Germinal center (tissue), 1 donor: ENCODE measurements at places on chromosomes 7 and 10.
A peak's percentile ranks its signal among the peaks of the same experiment; 100 is the strongest.

DNA sequence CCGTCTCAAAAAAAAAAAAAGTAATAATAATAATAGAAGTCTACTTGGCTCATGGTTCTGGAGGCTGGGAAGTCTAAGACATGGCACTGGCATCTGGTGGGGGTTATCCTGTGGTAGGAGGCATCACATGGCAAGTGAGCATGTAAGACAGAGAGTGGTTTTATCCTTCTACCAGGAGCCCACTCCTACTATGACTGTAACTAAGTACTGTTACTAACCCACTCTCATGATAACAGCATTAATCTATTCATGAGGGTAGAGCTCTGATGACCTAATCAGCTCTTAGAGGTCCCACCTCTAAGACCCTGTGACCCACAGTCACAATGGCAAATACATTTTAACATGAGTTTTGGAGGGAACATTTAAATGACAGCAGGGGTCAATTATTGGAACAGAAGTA lies 43.3 kb upstream of the NRF1 start:
- no peak for DNase-seq

DNA sequence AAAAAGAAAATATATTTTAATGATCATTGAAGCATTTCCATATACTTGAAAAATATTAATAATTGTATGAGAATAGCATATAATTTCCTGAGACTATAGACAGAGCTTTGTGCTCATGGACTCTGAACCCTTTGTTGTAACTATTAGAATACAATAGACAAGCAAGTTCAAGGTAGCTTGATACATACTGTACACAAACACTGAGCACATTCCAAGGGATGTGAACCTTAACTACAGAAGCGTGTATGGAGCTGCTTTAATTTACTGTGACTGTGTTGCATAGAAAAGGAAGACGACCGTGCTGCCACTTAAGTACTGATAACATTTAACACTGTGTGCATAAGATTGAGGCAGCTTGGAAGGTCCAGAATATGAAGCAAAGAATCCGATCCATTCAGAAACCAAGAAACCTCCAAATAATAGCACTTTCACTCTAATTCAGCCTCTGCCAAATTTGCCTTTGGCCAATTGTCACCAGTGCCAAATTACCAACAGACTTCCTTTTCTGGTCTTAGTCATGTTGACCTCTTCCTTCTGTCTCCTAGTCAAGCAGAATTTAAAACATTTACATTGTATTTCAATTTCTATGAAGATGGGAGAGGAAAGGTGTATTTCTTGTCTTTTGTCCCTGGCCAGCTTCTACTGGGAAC lies 566.1 kb upstream of the GALNT17 start:
- DNase-seq: no peak

GRCh38 chr7:1425292-1426136 lies 33.8 kb downstream of the MICALL2 start:
- peak; percentile 56 for DNase-seq

DNA sequence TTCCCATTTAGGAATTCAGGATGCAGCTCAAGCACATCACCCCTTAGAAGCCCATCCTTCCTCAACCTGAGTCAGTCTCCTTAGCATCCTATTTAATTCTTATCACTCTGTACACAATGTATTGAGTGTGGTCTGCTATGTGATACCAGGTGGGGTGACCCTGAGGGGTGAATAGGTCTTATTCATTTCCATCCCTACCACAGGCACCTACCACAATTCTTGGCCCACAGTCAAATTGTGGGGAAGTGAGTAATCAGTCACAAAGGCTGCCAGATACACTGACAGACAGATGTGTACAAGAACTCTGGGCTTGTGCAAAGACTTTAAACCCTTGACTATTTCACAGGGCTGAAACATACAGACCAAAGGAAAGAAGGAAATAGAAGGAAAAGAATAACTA lies 560.5 kb downstream of the PARD3 start:
- no peak for DNase-seq

- DNase-seq: peak; percentile 36
These were observed 1013.1 kb downstream of the KCNMA1 start for GRCh38 chr10:76624470-76624869.

GRCh38 chr7:41892356-41893100 lies 189.6 kb upstream of the INHBA start:
- peak; percentile 10 for DNase-seq

GRCh38 chr10:22606164-22606614 lies 108.2 kb downstream of the PIP4K2A start:
- DNase-seq: peak; percentile 58

DNA sequence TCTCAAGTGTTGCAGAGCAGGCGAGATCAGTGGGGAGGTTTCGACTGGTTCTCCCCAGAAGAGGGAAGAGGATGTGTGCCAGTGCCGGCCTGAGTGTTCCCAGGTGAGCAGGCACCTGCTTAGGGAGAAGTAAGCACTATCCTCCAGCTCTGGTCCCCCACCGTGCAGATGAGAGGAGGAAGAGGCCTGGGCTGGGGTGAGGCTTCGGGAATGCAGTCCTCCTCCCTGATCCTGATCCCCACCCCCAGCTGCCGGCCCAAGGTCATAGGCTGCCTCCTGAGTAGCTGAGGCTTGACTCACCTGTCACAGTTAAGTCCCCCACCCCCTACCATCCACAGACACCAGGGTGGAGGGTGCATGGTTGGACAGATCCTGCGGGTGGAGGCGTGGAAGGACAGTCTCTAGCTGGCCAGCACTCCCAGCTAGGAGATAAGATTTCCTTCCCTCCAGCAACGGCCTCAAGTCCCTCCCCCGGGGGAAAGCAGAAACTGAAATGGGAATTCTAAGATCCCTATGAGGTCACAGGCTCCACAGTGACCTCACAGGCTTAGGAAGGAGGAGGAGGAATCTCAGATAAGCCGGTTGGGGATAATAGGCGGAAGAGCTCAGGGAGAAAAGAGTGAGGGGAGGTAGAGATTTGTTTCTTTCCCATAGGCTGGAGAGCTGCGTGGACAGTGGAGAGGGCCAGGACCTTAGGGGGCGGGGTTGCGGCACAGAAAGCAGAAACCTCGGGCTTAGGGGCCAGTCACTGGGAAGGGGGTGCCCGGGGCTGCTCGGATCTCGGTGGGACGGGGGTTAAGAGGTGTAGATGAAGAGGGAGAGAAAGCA lies 1.0 kb downstream of the LRCH4 start:
- no peak for DNase-seq

GRCh38 chr10:64785816-64786215 lies 1264.6 kb downstream of the REEP3 start:
- no peak for DNase-seq

GRCh38 chr7:4022265-4022664 lies 659.8 kb upstream of the FOXK1 start:
- DNase-seq: no peak

- DNase-seq: no peak
These were observed 277.7 kb upstream of the KAT6B start for GRCh38 chr10:74548676-74549075.

DNA sequence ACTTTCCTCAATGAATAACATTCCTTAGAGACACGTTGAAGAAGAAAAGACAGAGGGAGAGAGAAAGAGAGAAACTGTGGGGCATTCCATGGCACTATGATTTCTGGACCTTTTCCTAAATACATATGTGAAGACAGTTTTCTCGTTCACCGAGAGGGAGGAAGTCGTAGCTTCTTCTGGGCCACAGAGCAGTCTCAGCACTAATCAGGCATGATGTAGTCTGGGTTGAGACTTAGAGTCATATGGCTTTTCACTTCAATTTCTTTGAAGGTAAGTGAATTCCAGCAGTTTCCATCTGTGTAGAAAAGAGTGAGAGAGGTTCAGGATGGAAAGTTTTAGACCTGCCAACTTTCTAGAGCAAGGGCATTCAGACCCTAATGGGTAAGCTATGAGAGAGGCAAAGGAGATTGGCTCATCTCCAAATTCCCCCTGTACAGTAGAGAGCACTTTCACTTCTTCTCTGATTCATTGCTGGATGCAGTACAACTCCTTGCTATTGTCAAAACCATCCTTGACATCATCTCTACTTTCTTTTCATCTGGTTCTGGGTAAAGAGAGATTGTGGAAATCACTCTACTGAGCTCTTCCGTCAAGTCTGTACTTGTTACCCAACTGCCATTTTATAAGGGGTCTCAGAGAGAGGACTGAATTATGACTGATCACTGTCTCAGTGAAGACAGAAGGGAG lies 31.5 kb upstream of the OR9A4 start:
- no peak for DNase-seq

GRCh38 chr7:40808378-40808942 lies 673.7 kb downstream of the SUGCT start:
- no peak for DNase-seq

- DNase-seq: no peak
These were observed 139.4 kb upstream of the AGR3 start for GRCh38 chr7:17021205-17021604.

DNA sequence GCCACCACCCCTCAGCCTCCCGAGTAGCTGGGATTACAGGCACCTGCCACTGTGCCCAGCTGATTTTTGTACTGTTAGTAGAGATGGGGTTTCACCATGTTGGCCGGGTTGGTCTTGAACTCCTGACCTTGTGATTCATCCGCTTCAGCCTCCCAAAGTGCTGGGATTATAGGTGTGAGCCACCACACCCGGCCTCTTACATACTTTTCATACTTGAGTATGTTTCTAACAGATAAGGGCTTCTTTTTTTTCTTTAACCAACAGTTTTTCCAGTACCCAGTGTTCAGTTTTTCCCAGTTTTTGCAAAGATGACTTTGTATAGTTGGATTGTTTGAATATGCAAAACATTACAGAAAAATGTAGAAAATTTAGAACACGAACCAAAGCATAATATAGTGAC lies 7.7 kb downstream of the EIF4H start:
- DNase-seq: no peak

- DNase-seq: no peak
These were observed 124.4 kb upstream of the STK17A start for GRCh38 chr7:43458330-43459018.

- DNase-seq: no peak
These were observed 52.0 kb upstream of the NRF1 start for GRCh38 chr7:129559564-129559963.

DNA sequence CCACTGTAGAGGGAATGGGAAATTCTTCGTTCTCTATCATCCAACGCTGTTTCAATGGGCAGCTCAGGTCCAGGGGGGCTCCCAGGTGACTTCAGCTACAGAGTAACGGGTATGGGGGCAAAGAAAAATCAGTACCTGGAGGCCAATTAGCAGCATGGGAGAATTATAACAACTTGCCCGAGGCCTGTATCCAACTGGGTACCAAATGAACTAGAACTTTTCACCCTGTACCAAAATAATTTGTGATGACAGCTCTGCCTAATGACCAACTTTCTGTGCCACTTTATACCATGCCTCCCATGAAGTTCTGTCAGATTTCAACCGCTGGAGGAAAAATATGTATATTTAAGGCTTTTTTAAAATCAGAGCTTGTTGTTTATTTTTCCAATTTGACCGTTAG lies 467.1 kb downstream of the PARD3 start:
- DNase-seq: no peak

DNA sequence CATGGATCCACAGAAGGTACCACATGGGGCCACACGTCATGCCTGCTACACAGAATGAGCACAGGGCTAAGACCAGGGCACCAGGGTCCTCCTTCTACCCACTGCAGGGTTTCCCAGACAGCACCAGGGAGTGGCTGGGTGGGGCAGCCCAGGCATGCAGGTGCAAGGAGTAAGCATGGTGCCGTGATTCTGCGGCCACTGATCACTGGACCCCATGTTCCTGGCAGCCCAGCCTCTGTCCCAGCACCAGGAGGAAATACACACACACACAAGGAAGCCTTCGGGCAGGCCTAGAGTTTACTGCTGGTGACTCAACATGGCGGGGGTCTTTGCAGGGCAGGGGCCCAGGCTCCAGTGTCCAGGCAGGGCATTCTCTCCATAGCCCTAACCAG lies 13.9 kb downstream of the ATP6V1F start:
- DNase-seq: no peak

- no peak for DNase-seq
These were observed 9.4 kb upstream of the ANKRD1 start for GRCh38 chr10:90930070-90930837.

GRCh38 chr7:157561523-157561785 lies 224.7 kb downstream of the DNAJB6 start:
- no peak for DNase-seq

DNA sequence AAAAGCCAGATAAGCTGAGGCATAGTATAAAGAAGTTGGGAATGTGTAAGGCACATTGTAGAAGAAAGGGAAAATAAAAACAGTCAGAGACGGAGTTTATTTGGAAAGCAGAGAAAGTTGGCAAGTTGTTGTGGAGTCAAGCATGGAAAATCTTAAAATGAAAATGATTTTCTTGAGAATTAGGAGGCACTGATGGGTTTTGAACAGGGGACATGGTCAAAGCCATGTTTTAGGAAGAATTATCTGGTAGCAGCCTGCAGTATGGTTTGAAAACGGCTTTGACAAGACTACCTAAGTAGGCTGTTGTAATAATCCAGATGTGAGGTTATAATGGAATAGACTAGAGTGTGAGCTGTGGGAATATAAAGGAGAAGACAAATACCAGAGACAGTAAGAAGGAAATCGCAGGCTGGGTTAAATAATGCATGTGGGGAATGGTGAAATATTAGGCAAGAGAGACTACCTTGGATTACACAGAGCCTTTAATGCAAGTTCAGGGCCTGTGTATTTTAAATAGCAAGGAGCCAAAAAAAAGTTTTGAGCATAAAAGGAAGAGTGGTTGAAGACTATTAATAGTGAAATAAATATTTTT lies 130.4 kb upstream of the MEOX2 start:
- DNase-seq: no peak

DNA sequence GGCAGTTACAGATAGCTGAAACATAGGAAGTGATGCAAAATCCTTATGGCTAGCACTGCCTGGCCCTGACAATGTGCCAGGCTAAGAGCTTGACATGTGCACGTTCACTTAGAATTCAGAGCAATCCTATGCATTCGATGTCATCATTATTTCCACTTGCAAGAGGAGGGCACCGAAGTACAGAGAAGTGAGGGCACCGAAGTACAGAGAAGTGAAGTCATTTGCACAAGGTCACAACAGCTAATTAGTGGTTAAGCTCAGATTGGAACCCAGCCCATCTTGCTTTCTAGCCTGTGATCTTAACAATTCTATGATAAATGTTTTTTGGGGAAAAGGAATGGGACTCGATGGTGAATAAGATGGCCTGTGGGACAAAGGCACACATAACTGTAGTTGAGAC lies 73.4 kb downstream of the ARHGAP22 start:
- DNase-seq: no peak

DNA sequence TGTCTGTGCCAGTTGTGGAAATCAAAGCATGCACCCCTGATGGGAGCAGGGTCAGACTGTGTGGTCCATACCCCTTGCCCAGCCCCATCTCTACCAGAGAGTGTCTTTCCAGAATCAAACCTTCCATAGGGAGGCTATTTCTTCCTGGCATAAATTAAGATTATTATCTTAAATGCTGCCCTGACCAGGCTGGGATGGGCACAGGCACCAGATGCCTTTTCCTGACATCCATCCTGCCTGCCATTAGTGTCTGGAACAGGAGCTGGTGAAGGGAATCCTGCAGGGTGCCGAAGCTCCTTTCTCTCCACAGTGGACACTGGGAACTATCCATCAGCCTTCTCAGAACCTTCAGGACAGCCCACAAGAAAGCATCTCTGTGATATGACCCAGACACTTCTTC lies 296.3 kb downstream of the GRID1 start:
- DNase-seq: no peak
